Skin of body (tissue), 3 donors: ENCODE measurements at places on chromosomes 11 and 22. TPM values are rescaled to one million over a fixed set of nuclear protein-coding genes. Genes with fewer than 3 reads are reported as not detected.

DNA sequence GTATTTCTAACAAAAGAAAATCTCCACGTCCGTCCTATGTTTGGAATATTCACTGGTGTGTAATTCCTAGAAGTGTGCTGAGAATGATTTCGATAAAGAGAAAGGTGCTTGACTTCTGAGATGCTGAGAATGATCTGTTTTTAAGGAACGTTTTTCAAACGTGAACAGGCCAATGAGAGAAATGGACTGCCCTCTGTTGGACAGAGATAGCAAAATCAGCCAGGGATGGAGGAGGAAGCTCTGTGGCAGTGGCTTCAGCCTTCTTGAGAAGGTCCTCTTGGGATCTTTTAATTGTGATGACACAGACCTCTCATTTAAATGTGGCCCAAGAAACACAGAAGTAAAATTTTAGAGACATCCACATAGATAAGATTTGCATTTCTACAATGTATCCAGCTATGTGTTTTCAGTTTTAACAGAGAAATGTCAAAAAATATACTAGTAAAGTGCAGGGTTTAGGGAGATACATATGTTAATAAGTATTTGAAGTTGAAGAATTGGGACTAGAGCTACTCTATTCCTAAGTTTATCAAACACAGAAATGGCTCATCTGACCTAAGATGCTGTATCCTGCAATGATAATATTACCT, 84.0 kb upstream of the RCN1 start:
- no peak for DNase-seq

DNA sequence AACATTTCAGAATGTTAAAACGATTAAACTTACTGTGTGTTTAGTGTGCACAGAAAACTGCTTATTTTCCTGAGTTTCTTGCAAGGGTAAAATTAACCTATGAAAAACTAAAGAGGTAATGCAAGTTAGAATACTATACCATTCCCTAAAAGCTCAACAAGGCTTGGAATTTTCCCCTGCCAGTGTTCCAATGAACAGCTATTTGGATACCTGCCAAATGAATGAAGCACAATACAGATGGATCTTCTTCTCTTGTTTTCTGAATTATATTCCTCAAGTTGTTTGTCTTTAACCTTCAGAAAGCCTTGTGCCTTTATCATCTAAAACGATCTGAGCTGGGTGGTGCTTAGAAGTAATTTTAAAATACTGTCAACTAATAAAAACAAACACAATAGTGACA, 204.5 kb downstream of the LRRC4C start:
- DNase-seq: no peak

DNA sequence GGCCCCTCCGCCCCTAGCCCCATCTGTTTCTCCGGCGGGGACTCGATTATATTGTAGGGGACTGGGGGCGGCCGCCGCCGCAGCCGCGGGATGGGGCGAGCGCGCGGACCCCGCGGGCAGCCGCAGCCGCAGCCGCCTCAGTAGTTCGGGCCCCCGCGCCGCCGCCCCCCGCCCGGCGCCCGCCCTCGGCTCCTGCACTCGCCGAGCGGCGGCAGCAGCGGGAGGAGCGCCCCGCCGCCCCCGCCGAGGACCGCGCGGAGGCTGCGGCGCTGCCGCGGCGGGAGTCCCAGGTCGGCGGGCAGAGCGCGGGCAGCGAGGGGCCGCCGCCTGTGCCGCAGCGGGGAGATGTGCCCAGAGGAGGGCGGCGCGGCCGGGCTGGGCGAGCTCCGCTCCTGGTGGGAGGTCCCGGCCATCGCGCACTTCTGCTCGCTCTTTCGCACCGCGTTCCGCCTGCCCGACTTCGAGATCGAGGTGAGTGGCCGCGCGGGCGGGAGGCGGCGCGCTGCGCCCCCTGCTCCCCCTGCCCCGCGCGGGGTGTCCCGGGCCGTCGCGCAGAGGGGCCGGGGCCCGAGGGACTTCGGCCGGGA, at the start of gene CECR2:
Gene CECR2, plus strand, starts transcription at position 22 of the 587 bp plus-strand sequence. Its CDS starts 324 bp downstream, at position 346.
- no peak for DNase-seq

DNA sequence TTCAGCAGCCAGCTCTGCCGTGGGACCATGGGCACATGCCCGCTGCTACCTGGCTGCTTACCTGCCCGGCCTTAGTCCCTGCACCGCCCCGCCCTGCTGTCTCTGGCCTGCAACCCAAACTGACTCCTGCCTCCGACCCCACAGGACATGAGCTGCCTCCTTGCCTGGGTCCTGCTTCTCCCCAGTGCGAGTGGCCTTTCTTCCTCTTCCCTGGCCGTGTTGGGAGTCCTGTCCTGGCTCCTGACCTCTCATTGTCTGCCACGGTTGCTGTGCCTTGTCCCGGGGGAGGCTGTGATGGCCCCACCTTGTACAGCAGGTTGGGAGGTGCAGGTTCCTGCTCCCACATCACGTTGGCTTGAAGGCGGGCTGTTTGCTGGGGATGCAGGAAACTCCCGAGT, 370.0 kb downstream of the TBC1D22A start:
- no peak for DNase-seq

GRCh38 chr22:45673482-45674175, 2.0 kb downstream of the ATXN10 start:
- no peak for DNase-seq

DNA sequence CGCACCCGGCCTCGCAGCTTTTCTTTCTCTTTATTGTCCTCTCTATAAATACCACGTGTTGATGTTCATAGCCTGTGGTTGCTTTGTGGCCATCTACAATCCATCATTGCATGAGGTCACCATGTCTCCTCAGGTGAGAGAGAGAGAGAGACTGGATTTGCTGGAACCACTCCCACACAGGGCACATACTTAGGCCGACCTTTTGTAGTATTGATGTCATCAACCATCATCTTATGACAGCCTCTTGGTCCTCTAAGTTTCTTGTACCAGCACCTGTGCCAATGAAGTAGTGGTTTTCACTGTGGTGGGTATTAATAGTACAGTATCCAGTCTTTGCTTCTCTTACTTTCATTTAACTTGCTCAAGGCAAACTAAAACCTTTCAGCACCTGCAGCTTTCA, 22.8 kb upstream of the P2RY6 start:
- no peak for DNase-seq

Gene RFPL2
- not detected for total RNA-seq
